Activated CD4-positive, alpha-beta T cell treated with anti-CD3 and anti-CD28 coated beads, Interleukin-2, amount 10 ng/mL, durations not matched to agents 24 days and 14 days (primary cell): ENCODE measurements at places on chromosomes 12 and 14. TPM values are rescaled to one million over a fixed set of nuclear protein-coding genes. Genes with fewer than 3 reads are reported as not detected.

GRCh38 chr12:66453844-66454243, 151.6 kb downstream of the HELB start:
- H3K27ac ChIP-seq, result no peak overlapping the region
- peaks cover 4% of the 10 kb centered on the region for H3K27me3 ChIP-seq
- peaks cover 2% of the 10 kb centered on the region for H3K4me1 ChIP-seq

GRCh38 chr14:59055439-59056045, 132.9 kb upstream of the DAAM1 start:
- no peak overlapping the region for H3K4me3 ChIP-seq
- H3K27me3 ChIP-seq, result peaks cover 2% of the 10 kb centered on the region
- H3K36me3 ChIP-seq, result no peaks in the 10 kb centered on the region
- DNase-seq, result peak; percentile 77

- no peaks in the 10 kb centered on the region for H3K36me3 ChIP-seq
- no peaks in the 10 kb centered on the region for H3K27me3 ChIP-seq
- DNase-seq, result no peak
- H3K4me3 ChIP-seq, result no peak overlapping the region
- no peaks in the 10 kb centered on the region for H3K4me1 ChIP-seq
Measured at GRCh38 chr12:78406213-78406612, 458.4 kb upstream of the SYT1 start.

DNA sequence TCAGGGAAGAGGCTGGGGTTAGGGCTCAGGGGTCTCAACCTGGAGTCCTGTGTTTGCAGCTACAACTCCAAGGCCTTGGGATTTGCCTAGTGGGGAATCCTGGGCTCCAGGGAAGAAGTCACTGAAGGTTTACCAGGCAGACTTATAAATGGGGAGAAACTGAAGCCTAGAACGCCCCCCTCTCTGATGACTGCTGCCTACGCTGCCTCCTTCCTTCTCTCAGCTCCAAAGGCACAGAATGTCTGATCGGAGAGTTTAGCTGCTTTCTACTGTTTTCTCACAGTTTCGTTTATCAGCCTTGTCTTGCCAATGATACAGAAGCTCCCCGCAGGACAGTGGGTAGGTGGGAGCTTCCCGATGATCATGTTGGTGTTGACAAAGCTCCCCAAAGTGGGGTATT, 101.7 kb downstream of the CACNA1C start:
- H3K4me1 ChIP-seq, result no peaks in the 10 kb centered on the region
- H3K27ac ChIP-seq, result no peak overlapping the region
- H3K4me3 ChIP-seq, result no peak overlapping the region
- DNase-seq, result no peak
- peaks cover 14% of the 10 kb centered on the region for H3K27me3 ChIP-seq

DNA sequence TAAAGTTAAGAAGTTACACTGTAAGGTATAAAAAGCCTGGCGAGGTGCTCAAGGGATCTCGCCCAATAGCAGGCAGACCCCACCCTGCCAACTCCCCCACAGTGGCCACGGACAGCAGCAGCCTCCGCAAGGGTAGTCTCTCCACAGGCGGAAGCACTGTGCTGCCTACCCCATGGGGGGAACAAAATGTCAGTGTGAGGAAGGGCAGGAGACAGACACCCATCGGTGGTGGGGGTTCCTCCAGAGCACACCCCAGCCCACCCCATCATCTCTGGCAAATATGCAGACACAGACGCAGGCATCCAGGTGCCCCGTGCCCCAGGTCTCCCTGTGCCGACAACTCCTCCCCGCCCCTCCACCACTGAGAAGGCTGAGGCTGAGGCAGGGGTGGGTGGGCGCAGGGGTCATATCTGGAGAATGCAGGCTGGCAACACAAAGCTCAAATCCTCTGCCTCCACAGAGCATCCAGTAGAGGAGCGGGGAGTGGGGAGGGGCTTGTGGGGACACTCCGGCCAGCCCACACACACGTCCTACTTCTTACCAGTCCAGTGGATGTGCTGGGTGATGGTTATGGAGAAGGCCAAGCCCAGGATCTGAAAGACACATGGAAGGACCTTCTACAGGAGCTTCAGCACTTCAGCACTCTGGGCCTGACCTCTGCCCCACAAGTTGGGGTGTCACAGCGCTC, 68.3 kb upstream of the DDX11 start:
- DNase-seq, result no peak
- H3K27ac ChIP-seq, result no peak overlapping the region
- H3K36me3 ChIP-seq, result no peaks in the 10 kb centered on the region
- peaks cover 2% of the 10 kb centered on the region for H3K4me1 ChIP-seq
- no peak overlapping the region for H3K4me3 ChIP-seq
- no peaks in the 10 kb centered on the region for H3K27me3 ChIP-seq

DNA sequence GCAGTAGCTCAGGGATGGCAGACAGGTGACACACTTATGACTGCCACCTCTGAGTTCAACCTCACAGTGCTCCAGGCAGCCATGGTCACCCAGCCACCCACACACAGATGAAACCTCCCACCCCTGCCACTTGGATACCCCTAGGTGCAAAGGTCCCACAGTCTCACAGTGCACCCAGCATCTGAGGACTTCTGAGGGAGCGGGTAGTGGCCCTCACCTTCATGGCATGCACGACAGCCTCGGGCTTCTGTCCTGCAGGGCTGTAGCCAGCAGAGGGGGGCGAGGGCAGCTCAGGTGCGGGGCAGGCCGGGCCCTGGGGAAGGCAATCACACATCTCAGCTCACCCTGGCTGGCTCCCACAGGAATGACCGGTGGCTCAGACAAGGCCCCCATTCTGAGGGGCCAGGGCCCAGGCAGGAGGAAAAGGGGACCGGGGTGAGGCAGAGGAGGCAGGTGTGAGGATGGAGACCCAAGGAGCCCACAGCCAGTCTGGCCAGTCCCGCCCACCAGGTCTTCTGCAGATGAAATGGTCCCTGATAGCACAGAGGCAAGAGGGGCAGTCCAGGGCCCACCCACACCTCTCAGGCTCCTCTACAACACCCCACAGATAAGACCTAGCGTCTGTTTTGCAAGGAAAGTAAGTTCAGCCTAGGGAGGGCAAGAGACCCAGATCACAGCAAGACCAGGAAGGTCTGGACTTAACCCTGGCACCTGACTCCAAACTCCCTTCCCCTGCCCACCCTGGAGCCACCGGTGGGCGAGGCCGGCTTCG, 35.8 kb downstream of the CCNK start:
- H3K27me3 ChIP-seq, result no peaks in the 10 kb centered on the region
- peaks cover 3% of the 10 kb centered on the region for H3K36me3 ChIP-seq
- no peak overlapping the region for H3K27ac ChIP-seq
- no peak for DNase-seq
- no peaks in the 10 kb centered on the region for H3K4me1 ChIP-seq

DNA sequence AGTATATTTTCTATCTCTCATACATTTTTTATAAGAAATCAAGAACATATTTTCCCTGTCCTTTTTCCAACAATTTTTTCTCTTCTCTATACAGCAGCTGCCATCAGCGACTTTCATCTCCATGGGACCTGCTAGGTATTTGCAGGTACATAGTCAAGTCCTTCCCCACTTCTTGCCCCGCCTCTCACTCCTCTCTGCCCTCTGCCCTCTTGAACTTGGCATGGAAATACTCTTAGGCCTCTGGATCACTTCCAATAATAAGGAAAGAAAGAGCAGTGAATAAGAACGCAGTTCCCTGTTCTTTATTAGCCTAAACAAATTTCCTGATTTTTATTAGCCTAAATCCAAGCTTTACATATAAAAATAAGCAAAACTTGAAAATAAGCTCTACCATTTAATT, 353.1 kb downstream of the SEC23A start:
- H3K27ac ChIP-seq, result no peak overlapping the region
- H3K4me3 ChIP-seq, result no peak overlapping the region
- no peaks in the 10 kb centered on the region for H3K27me3 ChIP-seq
- no peak for DNase-seq
- H3K4me1 ChIP-seq, result no peaks in the 10 kb centered on the region

Gene HSPA2
- 8.1 TPM in 2 replicates for total RNA-seq
